ENCODE measurements at places on chromosomes 5 and 9.

- no peak for DNase-seq
These were observed 1.2 kb upstream of the MEGF9 start for GRCh38 chr9:120715389-120715924.

- DNase-seq, result no peak
These were observed 53.9 kb upstream of the TMEM171 start for GRCh38 chr5:73066466-73066865.

GRCh38 chr5:37799865-37800421 is 39.9 kb downstream of the GDNF start:
- DNase-seq, result no peak

- DNase-seq, result no peak
These were observed 182.0 kb downstream of the MUSK start for GRCh38 chr9:110850401-110851135.

- DNase-seq, result no peak
These were observed 15.7 kb downstream of the NUDT12 start for GRCh38 chr5:103546858-103547257.

GRCh38 chr9:78443946-78444345 is 147.0 kb downstream of the PSAT1 start:
- no peak for DNase-seq

- no peak for DNase-seq
These were observed 46.9 kb downstream of the RASGRF2 start for GRCh38 chr5:81006947-81007636.
